ENCODE measurements at places on chromosomes 13 and 19.

- DNase-seq: no peak
Observed at GRCh38 chr13:36006347-36006746, 124.8 kb downstream of the DCLK1 start.

DNA sequence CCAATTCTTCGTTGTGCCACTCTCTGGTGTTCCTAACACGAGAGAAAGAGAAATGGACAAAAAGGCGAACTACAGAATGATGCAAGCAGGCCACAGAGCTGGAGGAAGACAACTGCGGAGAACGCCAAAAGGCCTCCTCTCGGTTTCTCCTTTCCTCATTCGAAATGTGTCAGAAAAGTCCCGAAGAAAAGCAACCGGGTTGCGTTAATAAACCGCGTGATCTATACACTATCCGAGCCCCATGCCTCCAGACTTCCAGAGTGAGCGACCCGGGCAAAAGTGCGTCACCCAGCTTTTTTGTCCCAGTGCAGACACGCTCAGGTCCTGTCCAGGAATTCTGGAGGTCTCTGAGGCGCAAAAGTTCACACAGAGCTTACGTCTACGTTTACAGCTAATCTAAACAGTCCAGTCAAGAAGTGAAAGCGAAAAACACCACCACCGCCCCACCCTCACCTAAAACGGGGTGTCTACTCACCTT is 413 bp downstream of the N4BP2L2 start:
- no peak for DNase-seq

DNA sequence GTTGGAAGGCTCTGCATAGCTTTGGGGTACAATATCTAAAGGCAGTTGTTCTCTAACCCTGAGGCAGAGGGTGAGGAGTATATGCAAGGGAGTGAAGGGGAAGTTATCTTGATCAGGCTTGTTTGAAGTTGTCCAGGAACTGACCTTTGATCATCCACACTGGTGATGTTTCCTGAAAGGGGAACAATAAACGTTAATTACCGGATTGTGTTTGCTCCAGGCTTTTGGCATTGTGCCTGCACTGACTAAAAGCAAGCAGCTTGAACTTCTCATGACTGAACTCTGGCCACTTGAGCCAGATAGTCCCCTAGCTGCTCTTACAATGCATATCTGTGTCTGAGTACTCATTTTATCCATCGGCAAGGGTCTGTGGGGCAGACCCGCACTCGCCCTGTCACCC is 27.0 kb upstream of the ZNF726 start:
- DNase-seq: no peak

DNA sequence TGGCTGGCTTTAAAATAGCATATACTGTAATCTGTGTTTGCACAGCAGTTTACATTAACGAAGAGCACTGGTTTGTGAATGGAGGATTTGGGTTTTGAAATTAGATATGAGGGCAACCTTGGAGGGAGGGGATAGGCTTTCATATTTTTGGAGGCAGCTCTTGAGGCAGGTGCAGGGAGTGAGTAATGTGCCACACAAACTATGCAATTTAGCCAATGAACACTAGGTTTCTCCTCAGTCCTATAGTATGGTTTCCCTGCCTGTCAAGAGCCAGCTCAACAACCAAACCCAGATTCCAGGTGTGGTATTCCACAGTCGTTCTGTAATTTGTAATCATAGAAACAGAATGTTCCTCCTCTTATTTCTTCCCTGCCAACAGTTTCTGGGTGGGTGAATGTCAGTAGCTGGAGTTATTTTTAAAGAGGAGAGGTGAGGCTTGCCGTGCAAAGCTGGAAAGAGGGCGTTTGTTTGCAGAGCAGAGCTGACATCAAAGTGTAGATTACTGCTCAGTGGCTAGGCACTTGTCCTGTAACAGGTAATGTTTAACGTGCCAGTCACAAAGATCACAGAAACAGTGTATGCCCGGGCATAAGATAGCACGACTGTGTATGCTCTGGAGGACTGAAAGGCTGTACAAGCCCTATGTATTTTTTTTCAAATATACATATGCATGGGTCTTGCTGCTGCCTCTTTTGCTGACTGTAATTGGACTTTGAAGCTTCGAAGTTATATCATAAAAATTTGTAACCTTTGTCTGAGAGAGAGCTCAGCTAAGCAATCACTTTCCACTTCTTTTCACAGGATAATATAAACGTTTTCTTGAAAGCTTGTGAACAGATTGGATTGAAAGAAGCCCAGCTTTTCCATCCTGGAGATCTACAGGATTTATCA is 124.2 kb downstream of the LMO7 start:
- DNase-seq: no peak

All from pulmonary artery endothelial cell (primary cell).